Cortex of kidney (tissue), 1 donor: ENCODE measurements at places on chromosomes 5 and 9.

GRCh38 chr5:33850100-33850594 lies 41.6 kb downstream of the ADAMTS12 start:
- DNase-seq, result no peak

DNA sequence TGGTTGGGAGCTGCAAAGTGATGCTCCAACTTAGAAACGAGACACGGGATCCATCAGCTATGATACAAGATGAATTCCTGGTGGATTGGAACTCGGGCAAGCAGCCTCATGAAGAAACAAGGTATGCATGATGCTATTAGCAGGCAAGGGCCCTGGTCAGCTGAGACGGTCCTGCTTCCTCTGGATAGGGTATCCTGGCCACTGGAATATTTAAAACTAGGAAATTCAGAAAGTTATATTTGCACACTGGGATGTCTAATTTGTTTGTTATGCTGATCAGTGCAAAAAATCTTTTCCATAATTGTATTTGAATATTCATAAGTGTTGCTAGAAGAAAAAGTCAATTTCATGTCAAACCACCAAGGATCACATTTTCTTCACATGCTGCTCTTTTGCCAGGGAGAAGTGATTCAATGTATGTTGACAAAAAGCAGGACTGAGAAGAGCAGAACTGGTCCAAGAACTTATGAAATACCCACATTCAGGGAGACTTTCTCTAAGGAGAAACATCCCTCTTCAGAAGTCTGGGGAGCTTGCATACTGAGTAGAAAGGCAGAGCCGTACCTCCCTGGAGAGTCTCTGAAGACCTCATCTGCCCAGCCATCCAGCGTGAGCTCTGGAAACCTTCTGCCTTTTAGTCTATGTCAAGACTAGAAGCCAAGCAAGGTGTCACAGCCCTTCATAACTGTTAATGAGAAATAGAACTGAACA lies 6.7 kb upstream of the NXNL2 start:
- DNase-seq, result no peak

DNA sequence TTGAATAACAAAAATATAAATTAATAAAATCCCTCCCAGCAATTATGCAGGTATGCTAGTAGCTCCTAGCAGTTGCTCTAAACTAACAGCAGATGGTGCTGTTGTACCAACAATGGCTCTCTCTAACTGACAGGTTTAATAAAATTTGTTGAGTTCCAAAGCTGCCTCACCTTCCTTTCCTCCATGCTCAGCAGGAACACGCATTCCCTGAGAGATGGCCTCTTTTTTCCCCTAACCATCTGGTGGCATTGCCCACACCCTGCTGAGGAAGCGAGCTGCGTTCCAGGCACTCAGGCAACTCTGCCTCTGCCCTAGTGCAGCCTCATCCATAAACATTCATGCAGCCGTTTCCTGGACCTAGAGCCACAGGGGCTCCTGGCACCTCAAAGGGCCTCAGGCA lies 106.2 kb downstream of the KLHL3 start:
- no peak for DNase-seq

DNA sequence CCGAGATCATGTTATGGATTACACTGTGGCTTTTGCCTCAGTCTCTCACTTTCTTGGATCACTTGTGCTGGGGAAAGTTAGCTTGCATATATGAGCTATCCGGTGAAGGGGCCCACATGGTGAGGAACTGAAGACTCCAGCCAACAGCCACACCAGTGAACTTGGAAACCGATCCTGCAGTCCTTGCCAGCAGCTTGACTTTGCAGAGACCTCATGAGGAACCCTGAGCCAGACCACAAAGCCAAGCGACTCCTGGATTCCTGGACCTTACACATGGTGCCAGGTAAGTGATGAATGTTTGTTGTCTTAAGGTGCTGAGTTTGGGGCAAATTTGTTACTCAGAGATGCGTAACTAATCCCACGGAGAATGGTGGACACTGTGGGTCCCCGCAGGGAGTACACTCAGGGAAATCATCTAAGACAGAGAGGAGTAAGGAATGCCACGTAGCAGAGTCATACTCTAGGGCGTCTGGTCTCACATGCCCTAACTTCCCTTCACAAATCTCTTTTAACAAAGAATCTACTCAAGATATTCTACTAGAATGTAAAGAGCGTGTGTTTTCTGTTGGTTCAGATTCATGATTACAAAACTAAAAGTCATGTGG lies 76.5 kb upstream of the PJA2 start:
- no peak for DNase-seq

GRCh38 chr9:70340572-70340971 lies 73.9 kb downstream of the KLF9 start:
- DNase-seq, result no peak

GRCh38 chr5:158845941-158846340 lies 253.8 kb downstream of the EBF1 start:
- no peak for DNase-seq

DNA sequence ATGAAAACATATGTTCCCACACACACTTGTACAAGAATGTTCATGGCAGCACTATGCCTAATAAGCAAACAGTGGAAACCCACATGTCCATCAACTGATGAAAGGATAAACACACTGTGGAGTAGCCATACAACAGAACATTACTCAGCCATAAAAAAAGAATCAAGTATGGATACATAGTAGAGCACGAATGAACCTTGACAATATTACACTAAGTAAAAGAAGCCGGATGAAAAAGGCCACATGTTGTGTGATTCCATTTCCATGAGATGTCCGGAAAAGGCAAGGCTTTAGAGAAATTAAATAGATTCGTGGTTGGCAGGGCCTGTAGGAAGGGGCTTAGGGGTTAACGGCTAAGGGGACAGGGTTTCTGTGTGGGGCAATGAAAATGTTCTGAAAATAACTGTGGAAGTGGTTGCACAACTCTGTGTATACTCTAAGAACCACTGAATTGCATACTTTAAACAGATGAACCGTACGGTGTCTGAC lies 51.4 kb downstream of the COL23A1 start:
- DNase-seq, result no peak

GRCh38 chr9:73412874-73413273 lies 261.2 kb downstream of the ANXA1 start:
- DNase-seq, result no peak

GRCh38 chr9:127856094-127856728 lies 1.8 kb upstream of the ENG start:
- DNase-seq, result no peak

DNA sequence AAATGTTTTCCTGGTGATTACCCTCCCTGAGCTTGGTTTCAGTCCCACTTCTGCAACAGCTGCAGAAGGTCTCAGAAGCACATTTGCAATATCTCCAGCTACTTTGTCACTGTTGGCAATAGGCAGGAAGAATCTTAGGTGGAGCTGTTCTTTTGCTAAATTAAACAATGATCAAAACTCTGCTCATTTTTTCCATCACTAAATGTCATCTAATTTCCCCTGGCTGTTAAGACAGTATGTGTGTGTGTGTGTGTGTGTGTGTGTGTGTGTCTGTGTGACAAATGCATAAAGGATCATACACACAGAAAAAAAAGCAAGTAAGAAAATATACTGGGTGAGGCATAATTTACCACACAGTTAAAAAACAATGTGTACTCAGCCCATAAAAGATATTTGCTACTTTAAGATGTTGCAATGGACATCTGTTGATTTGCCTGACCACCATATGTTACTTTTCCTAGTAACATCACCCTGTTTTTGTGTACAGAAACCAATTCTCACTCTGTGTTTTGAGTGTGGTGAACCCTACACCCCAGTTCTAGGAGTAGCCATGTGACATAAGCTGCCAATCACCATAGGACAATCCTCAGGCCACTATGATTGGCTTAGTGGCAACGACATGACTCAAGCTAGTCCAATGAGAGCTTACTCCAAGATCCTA lies 572.6 kb upstream of the CLINT1 start:
- no peak for DNase-seq

GRCh38 chr9:113154946-113155345 lies 4.1 kb downstream of the SLC31A2 start:
- DNase-seq, result no peak

DNA sequence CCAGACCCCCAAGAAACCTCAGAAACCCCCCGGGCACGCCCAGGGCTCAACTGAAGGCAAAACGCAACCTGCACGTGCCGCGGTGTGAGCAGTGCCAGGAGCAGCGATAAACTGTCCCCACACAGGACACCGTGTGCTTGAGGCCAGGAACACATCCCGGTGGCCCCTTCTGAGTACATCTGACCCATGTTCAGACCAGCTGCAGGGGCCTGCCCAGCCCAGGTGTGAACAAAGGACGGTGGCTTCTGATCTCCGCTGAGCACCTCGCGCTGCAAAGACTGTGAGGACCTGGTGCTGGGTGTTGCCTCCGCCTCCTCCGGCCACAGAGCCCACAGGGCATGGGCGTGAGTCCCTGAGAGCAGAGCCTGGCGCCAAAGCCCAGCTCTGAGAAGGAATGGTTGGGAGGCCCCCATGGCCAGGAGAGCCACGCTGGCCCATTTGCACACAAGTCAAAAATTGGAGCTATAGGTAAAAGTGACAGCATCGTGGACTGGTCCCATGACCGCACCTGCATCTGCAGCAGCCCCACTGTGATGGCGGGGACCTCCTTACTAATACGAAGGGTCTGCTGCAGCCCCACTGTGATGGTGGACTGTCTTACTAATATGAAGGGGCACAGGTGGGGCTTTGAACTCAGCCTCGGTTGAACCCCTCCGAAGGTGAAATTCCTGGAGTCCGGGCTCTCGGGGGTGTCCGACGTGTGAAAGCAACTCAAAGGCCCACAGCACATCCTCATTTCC lies 31.5 kb downstream of the NDUFS6 start:
- DNase-seq, result no peak

DNA sequence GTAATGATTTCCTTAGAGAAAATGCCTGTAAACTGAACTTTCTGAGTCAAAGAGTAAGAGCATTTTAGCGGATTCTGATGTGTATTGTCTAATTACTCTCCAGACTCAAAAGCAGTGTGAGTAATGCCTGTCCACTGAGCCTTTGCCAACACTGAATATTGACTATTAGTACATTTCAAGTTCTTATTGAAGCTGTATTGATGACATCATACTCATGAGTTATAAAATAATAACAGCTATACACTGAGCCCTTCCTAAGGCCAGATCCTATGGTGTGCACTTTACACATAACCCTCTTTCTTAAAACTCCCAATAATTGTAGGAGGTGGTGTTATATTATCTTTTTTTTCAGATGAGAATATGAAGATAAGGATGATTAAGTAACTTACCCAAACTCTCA lies 152.8 kb upstream of the TRPC7 start:
- DNase-seq, result no peak

DNA sequence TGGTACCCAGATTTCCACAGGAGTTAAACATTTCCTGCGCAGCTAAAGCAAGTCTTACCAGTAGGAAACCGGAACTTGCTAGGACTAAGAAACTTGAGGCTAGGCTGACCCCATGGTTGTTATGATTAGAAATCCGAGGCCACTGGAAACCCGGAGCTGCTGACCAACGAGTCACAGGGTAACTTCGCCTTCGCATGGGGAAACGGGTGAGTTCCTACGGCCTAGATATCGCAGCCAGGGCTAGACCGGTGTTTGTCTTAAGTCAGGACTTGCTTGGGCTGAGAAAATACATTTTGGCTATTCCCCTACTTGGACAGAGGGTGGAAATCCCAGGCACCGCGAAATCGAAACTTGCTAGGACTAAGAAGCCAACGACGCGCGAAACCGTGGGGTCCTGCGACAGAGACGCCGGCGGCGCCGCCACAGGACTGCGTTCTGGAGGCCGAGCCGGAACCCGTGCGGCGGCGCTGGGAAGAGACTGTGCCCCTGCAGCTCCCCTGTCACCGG lies 1.6 kb upstream of the ANXA2R start:
- DNase-seq, result no peak

DNA sequence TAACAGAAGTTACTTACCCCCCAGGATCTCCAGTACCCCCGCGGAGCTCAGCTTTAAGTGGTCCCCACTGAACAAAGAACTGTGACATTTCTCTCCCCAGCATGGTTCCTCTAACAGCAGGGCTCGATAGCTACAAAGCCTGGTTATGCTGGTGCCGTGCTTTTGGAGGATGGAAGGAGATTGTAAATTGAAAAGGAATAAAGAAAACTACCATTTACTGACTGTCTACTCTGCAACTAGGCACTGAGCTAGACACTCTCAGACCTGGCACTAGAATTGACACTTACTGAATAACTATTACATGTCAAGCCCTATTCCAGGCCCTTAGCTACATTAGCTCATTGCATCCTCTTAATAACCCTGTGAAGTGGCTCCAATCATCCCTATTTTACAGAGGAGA lies 145.3 kb downstream of the TTLL11 start:
- no peak for DNase-seq

GRCh38 chr5:69484891-69485290 lies 7.7 kb upstream of the OCLN start:
- DNase-seq, result no peak

DNA sequence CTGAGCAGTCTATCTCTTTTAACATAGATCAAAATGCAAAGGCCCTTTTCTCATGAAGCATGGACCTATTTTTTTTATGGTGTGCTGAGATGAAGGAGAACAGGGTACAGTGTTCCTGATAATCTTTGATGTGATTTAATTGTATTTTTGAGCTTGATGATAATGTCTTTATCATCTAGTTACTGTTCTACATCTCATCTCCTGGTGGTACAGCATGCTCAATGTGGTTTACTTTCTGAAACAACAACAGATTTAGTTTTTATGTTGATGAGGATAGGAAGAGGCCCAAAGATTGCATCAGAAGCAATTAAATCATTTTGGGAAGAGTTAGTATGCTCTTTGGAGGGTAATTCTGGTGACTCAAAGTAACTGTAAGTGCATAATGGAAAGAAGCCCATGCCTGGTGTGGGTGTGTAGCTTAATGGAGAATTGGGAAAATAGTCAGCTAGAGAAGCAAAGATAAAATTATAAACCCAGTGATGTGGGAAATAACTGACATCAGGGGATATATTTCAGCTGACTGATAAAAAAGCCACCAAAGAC lies 123.0 kb upstream of the KCNN2 start:
- DNase-seq, result no peak

- no peak for DNase-seq
Measured at GRCh38 chr5:140267559-140268018, 35.3 kb downstream of the PFDN1 start.

DNA sequence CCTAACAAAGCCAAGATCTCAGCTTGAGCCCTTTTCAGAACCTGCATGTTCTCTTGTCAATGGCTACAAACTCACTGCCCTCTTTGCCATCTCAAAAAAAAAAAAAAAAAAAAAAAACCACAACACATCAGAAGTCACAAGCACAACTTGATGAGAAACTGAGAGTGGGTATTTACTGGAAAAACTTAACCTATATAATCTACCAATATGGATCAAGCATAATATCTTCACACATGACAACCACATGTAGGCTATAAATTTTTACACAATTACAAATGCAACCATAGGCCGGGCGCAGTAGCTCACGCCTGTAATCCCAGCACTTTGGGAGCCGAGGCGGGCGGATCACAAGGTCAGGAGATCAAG lies 9.0 kb downstream of the MTMR12 start:
- DNase-seq, result no peak
